ENCODE measurements at places on chromosomes 4 and X.

- DNase-seq, result no peak
Measured at GRCh38 chr4:102823897-102824296, 3.5 kb downstream of the UBE2D3 start.

DNA sequence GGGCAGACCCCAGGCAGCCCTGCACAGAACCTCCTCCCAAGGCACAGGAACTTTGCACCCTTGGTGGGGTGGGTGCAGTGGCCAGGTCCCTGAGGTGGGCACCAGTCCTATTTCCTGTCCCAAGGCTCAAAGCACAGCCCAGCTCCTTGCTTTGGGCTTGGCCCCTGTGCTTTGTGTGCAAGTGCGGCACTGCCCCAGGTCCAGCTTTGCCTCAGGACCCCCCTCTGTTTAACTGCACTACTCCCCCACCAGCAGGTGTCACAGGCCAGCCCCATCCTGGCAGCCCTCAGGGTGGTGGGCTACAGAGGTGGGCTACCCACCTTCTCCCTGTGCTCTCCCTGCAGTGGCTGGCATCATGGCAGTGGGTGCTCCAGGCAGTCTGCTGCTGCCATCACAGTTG is 2469.0 kb downstream of the PCDH7 start:
- no peak for DNase-seq

DNA sequence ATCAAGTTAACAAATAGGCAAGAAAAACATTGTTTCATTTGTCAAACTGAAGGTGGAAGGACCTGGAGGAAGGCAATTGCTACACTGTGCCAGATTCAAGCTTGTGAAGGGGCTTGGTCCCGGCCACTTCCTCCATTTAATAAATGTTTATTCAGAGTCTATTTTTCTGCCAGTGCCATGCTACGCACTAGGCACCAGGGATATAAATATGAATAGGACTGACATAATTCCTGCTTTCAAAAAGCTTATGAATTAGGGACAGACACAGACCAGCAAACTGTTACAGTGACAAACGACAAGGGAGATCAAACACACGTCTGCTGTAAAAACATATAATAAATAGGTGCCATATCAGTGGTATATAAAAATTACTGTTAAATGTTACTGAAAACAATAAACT is 571 bp downstream of the TLR6 start:
- no peak for DNase-seq

- DNase-seq, result no peak
Measured at GRCh38 chr4:7236847-7237246, 44.5 kb downstream of the SORCS2 start.

DNA sequence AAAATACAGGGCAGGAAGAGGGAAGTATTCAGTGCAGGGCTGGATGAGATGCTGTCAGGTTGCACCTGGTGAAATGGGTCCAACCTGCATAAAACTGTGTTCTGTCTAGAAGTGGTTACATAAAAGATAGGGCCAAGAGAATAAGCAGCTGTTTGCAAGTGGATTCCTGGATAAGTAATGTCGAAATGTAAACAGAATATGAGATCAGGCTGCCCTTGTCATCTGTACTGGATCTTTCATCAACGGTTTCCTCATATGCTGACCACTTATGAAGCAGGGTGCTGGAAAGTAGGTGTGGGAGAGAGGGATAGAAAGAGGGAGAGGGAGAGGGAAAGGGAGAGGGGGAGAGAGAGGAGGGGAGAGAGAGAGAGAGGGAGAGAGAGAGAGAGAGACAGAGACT is 349.8 kb upstream of the CPEB2 start:
- no peak for DNase-seq

DNA sequence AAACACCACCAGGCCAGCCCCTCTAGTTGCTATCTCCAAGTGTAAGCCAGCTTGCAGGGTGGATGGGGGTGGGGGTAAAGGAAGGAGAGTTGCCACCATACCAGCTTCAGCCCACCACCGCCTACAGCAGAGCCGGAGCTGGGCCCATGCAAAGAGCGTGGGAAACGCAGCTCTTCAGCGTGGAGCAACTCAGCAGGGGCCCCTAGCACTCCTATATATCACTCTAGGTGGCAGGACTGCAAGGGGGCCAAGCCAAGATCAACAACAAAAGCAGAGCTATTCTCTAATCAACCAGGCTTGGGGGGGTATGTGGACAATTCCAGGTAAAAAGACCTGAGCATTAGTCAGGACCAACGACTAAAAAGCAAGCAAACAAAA is 35.5 kb upstream of the IQSEC2 start:
- no peak for DNase-seq

DNA sequence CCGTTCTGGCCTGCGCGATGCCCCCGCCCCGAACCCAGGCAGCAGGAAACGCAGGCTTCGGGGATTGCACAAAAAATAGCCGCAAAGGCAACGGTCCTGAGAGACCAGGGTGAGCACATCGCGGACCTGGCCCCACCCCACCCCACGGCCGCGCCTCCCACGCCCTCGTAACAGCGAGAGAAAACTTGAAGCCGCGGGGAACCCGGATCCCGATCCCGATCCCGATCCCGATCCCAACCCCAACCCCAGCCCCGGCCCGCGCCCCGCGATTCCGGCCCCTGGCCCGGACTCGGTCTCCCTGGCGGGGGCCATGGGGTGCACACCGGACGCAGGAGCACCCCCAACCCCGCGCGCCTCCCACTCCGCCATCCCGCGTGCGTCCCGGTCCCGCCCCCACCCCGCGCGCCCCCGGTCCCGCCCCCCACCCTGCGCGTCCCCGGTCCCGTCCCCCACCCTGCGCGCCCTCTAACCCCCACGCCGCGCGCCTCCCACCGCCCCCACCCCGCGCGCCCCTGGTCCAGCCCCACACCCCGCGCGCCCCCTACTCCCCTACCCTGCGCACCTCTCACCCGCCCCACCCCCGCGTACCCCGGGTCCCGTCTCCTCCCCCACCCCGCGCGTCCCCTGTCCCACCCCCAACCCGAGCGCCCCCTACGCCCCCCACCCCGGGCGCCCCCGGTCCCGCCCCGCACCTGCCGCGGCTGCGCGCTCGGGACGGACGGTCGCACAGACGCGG is 29.0 kb downstream of the NOP14 start:
- no peak for DNase-seq

- no peak for DNase-seq
Measured at GRCh38 chrX:70635669-70636068, 191.0 kb downstream of the DLG3 start.

DNA sequence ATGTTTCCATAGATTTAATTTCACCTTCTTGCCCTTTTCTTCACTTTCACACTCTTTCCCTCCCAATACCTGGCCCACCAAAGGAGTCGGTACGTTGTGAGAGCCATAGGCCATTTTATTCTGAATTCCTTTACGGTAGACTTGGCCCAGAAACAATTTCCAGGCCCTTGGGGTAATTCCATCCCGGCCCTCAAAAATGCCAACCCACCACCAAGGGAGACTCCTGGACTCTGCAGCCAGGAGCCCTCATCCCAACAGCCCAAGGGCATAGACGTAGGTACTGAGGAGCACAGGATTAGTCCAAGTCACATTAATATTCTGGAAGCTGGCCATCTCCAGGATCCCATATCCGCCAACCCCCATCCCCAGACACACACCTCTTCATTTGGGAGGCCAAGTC is 102.9 kb downstream of the LIMCH1 start:
- no peak for DNase-seq

DNA sequence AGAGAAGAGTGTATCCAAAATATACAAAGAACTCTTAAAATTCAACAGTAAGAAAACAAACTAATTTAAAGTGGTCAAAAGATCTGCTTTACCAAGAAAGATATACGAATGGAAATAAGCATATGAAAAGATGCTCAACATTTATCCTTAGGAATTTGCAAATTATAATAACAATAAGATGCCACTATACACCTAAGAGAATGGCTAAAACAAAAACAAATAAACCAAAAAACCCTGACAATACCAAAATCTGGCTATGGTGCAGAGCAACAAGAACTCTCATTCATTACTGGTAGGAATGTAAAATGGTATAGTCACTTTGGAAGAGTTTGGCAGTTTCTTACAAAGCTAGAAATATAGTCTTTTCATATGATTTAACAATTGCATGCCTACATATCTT is 545.7 kb upstream of the AGA start:
- DNase-seq, result no peak

DNA sequence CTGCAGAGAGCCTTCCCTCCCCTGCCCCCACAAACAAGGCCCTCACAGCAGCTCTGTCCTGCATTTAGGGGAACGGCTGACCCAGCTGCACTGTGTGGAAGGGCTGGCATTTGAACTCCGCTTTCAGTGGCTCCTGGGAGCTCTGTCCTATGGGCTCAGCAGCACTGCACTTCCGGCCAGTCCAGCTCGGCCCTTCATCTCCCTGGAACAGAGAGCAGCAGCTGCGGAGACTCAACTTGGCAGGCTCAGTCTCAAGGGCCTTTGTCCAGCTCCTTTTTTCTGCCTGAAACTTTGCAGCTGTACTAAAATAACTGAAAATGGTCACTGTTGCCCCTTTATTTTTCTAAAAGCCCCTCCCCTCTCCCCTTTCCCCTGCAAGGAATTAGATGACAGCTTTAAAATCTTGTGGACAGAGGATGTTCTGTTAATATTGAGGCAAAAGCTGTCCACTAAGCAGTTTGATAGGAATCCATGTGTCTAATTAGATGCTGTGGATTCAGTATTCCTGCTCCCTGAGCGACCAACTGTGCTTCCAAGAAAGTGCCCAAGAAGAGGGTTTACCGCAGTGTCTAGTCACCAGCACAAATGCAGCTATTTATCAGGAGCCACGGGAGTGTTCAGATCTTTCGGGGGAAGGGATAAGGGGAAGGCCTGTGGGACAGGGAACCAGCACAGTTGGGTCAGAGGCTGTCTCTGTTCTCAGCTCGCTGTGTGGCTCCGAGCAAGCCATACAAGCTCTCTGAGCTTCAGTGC is 133.1 kb downstream of the AFAP1 start:
- no peak for DNase-seq

DNA sequence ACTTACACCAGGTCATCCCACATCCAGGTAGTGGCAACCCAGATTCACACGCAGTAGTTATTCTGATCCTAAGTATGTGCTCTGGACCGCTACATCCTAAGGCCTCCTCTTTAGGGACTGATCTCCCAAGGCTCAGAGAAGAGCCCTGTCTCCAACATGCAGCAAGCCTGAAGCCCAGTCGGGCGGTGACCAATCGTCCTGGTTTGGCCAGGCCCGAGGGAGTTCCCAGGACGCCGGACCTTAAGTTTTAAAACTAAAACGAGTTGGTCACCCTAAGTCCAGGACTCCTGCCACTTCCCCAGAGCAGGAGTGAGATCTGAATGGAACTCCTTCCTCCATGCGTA is 385 bp downstream of the LYAR start:
- no peak for DNase-seq

DNA sequence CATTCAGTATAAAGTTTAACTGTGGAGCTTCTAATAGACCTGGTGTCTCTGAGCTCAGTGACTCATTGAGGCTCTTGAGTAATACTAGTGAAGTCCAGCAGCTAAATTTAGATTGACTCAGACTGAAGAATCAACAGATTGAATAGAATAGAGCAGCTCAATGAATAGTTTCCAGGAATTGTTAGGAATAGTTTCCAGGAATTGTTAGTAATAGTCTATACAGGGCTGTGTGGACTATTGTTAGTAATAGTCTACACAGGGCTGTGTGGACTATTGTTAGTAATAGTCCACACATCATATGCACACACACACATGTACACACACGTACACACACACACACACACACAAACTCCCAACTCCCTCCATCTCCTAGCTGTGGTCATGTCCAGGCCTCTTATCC is 3.0 kb downstream of the GIMD1 start:
- DNase-seq, result no peak

DNA sequence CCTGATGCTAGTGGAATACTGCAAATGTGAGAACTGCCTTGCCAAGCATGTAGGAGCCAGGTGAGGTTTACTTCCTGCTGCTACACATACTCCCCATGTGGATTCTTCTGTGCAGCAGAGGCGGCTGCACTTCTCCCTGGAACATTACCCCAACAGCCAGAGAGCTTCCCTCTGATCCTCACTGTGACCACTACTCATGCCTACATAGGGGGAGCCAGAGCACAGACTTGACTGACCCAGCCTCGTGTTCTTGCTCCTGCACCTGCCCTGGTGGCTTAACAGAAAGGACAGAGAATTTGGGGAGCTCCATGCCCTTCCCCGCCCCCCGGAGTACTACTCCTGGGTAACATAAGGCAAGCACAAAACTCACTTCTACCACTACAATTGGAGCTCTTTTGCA is 38.4 kb downstream of the UGT2A2 start:
- no peak for DNase-seq

DNA sequence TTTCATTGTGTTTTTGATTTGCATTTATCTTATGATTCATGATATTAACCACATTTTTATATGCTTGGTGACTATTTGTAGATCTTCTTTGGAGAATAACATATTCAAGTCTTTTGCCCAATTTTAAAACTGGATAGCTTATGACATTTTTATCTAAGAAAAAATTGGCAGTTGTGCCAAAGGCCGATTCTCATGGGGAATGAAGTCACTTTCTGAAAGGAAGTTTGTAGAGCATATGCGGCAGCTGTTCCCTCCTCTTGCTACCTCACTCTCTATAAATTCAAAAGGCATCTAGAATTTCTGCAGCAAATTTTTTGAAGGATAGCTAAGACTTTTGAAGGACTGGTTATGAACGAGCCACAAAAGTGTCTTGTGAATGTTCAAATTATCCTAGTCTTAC is 2353.5 kb downstream of the ARAP2 start:
- DNase-seq, result no peak

DNA sequence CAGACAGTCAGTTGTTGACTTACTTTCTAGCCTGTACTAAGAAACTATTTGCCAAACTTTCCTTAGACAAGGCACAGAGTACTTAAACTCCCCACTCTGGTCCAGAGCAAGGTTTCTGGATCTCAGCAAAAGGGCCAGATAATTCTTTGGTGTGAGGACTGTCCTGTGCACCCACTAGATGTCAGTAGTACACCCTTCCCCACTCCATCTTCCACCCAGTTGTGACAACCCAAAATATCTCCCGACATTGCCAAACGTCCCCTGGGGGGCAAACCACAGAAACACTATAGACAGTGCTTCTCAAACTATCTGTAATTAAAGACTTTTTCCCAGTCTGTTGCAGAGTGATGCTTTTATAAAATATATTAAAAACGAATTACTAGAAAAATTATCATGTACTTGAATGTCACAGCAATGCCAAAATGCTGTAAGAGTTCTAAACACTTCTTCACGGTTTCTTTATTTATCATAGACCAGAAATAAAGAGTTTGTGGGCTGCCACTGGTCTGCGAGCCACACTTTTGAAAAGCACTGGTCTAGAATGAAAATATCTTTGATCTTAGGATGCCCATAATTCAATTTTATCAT is 203.5 kb downstream of the PRDM5 start:
- DNase-seq, result no peak

- DNase-seq, result no peak
Measured at GRCh38 chrX:1239681-1240142, 27.3 kb upstream of the CRLF2 start.

DNA sequence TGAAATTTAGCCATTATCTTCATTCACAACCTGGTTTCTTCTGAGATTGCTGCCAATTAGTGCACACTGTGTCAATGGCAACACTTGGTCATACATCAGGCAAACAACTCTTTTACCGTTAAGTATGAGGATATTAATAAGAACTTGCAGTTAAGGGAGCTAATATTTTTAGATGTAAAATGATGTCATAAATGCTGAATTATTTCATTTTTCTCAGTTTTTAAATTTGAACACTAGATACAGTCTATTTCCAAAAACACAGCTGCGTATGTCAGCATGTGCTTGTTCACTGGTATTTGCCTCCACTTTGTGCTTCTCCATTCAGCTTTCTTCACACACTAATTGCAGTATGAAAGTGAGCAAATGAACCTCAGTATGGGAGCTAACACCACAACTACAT is 1.6 kb downstream of the KLHL13 start:
- DNase-seq, result no peak

- no peak for DNase-seq
Measured at GRCh38 chr4:139768896-139769295, 103.3 kb downstream of the MGST2 start.

GRCh38 chr4:156298230-156298629 is 344.6 kb upstream of the CTSO start:
- no peak for DNase-seq

Data from stimulated activated CD8-positive, alpha-beta memory T cell treated with anti-CD3 and anti-CD28 coated beads, Interleukin-7, amount 100 ng/mL, for 1 hour (primary cell).